ENCODE measurements at places on chromosomes 2 and 18.

- no peak for DNase-seq
Observed at GRCh38 chr2:228763379-228763981, 507.6 kb downstream of the PID1 start.

DNA sequence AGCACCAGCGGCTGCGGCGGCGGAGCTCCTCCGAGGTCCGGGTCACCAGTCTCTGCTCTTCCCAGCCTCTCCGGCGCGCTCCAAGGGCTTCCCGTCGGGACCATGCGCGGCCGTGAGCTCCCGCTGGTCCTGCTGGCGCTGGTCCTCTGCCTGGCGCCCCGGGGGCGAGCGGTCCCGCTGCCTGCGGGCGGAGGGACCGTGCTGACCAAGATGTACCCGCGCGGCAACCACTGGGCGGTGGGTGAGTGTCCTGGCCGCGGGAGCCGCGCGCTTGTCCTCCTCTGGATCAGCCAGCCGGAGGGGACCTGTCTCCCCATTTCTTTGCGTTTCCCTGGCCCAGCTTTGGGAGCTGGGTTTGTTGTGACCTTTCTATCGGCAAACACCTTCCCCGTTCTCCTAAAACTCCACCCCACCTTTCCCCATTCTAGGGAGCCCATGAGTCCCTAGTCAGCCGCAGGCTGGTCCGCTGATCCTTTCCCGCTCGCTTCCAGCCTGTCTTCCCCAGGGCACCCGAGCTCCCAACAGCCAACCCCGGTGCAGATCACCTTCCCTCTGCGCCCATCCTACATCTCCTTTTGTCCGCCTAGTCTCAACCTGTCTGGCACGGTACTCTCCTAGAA, 316 bp downstream of the GRP start:
- DNase-seq, result no peak

- no peak for DNase-seq
Observed at GRCh38 chr2:143802242-143802641, 673.0 kb downstream of the ARHGAP15 start.

DNA sequence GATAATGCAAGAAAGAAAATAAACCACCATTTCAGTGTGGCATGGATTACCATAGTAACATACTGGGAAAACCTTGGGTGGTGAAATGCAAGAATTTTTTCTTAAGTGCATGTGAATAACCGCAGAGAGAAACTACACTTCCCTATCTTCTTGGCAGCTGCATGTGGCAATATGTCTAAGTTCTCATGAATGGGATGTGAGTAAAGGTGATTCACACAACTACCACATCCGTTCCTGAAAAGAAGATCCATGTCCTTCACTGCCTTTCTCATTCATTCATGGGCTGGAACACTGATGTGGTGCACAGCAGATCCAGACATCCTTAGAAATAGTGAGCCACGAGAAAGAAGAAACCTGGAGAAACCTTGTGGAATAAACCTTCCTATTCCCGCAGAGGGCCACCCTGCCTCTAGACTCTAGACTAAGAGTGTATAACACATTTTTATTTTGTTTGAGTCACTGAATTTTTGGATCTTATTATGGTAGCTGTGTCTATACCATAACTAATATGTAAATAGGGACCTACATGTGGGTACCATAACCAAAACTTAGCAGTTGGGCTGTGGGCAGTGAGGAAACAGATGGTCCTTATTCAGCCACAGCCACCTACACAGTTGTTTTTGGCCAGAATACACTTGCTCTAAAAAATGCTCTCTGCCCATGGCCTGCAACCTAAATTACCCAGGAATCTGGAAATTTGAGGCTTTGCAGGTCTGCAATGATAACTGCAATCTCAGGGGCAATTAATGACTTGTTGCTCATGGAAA, 573.3 kb downstream of the LRP1B start:
- no peak for DNase-seq

DNA sequence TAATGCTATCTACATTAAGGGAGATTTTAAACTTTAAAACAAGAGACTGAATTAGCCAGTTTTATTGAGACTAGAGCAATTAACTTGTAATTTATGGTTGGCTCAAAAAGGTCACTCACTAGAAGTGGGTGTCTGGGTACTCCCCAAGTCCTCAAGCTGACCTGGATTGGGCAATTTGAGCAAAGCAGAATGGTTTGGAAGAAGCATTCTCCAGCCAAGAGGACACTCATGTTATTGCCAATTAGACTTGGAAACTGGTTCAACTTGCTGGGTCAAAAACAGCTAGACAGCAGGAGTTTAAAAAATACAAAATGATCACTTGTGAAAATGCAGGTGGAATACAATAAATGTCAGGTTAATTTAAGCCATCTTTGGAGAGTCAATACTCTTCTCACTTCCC, 29.5 kb upstream of the MYO1B start:
- no peak for DNase-seq

DNA sequence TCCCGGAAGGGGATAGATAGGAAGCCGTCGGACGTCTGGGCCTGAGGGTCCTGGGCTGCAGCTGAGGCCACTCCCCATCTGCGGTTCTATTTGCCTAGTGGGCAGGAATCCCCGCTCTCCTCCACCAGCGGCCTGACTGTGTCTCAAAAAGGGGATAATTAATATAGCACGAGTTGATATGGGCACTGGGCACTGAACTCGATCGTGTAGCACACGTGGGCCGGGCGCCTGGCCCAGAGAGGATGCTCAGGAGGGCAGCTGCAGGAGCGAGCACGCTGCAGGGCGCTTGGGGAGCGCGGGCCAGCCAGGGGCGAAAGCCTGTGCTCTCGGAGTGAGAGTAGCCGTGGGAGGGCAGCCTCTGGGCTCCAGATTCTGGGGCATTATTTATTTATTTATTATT, 8.8 kb upstream of the GBX2 start:
- DNase-seq, result no peak

GRCh38 chr2:39981883-39982311, 202.8 kb upstream of the THUMPD2 start:
- no peak for DNase-seq

GRCh38 chr2:108605947-108606346, 71.7 kb downstream of the LIMS1 start:
- DNase-seq, result no peak

- DNase-seq, result no peak
Observed at GRCh38 chr2:239726631-239727181, 298.4 kb downstream of the NDUFA10 start.

GRCh38 chr2:118013221-118013723, 598 bp downstream of the CCDC93 start:
- DNase-seq, result peak; percentile 65

- peak; percentile 94 for DNase-seq
Observed at GRCh38 chr18:48007955-48008701, 77.7 kb upstream of the SMAD2 start.

GRCh38 chr18:73959352-73959751, 188.3 kb downstream of the FBXO15 start:
- no peak for DNase-seq

GRCh38 chr2:222270396-222270795, 28.4 kb downstream of the PAX3 start:
- DNase-seq, result no peak

DNA sequence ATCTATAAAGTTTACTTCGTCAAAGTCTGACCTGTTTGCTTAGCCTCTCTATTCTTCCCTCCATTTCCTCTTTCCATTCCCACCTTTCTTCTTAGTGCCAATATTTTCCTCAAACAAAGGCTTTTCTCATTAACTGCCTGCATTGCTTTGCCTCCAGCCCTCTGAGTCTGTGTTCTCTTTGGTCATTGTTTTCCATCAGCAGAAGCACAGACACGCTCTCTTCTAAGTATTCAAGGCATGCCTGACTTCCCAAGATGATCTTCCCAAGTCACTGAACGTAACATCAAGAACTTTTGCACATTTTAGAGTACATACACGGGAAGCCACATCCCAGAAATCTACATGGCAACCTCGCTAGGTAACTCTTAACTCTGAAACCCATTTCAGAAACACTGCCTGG, 32.6 kb upstream of the ANXA4 start:
- no peak for DNase-seq

DNA sequence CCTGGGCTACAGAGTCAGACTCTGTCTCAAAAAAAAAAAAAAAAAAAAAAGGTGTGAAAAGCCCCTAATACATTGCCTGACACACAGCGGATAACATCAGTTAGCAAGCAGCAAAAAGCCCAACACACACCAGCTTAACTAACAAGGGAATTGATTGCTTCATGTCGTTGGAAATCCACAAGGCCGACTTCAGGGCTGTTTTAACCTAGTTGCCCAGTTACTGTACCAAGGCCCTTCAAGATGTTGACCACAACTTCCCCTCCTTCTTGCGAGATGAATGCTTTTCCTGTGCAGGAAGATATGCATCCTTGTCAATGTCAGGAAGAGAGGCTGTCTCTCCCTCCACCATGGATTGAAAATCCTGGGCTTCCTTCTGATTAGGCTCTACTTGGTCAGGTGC, 202.9 kb downstream of the MIB1 start:
- no peak for DNase-seq

DNA sequence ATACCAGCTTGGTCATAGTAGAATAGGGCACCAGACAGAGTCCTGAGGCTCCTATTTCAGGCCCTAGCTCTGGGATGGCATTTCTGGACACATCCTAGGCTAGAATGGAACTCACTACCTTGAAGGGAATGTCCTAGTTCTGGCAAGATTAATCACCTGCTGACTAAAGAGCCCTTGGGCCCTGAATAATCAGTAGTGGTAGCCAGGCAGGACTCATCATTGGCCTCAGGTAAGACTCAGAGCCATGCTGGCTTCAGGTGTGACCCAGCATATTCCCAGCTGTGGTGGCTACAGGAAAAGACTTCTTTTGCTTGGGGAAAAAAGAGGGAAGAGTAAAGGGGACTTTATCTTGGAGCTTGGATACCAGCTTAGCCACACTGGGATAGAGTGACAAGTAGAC, 131.0 kb upstream of the SRD5A2 start:
- no peak for DNase-seq

DNA sequence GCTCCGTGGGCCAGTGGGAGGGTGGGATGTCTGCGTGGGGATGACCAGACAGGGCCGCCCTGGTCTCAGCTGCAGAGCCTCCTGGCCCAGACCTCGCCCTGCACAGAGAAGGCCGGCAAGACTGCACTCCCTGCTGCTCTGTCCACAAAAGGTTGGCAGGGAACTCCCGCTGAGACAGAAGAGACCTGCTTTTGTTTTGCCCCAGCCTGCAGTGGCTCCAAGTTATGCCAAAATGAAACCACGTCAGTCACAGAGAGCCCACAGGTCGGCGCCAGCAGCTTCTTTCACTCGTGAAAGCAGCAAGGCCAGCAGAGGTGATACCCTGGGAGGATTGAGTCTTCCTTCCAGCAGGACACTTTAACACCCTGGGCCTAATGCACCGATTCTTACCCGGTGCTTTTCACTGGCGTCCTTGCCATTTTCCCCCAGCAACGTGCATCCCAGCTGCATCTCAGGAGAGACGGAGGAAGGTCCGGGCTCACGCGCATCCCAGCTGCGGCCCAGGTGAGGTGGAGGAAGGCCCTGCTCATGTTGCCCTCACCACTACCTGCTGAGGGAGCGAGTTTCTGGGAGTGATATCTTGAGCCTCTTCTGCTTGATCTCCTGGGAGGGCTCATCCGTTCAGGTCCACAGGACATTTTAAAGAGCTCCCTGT, 22.1 kb upstream of the CTDP1 start:
- DNase-seq, result no peak

GRCh38 chr2:7845332-7845731, 836.5 kb upstream of the ID2 start:
- no peak for DNase-seq

DNA sequence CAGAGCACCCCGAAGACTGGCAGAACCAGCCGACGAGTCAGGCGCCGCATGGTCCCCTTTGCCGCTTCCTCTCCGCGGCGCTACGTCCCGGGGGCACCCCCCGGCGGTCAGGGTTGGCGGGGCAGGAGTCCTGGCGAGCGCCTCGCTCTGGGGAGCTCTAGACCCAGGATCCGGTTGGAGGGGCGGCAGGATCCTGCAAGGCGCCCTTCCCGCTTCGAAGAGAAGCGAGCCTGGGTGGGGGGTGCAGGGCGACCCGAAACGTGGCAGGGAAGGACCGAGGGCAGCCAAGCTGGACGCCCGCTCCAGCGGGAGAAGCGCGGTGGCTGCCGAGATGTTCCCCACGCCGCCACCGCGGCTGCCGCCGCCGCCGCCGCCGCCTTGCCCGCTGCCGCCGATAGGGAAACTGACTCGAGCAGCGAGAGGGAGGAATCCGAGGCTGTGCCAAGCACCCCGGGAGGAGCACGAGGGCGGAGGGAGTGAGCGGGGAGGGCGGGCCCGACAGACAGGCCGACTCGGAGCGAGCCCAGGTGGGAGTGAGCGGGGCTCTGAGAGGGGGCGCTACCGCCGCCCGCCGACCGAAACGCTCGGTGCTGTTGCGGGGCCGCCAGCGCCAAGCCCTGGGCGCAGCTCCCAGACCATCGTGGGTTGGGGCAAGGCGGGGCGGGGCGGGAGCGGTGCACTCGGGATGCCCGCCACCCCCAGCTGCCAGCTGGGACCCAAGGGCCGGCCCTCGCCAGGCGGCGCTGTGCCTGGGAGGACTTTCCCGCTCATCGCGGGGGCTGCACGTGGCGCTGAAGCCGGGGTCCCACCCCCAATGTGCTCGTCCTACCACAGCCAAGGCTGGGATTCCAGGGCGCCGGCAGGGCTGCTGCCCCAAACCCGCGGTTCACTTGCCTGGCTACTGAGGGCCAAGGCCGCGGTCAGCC, at the start of gene GALNT14:
GALNT14 (minus strand) TSS at position 404 of the 926 bp plus-strand sequence; CDS start at position 50, 354 bp downstream.
- DNase-seq, result no peak

DNA sequence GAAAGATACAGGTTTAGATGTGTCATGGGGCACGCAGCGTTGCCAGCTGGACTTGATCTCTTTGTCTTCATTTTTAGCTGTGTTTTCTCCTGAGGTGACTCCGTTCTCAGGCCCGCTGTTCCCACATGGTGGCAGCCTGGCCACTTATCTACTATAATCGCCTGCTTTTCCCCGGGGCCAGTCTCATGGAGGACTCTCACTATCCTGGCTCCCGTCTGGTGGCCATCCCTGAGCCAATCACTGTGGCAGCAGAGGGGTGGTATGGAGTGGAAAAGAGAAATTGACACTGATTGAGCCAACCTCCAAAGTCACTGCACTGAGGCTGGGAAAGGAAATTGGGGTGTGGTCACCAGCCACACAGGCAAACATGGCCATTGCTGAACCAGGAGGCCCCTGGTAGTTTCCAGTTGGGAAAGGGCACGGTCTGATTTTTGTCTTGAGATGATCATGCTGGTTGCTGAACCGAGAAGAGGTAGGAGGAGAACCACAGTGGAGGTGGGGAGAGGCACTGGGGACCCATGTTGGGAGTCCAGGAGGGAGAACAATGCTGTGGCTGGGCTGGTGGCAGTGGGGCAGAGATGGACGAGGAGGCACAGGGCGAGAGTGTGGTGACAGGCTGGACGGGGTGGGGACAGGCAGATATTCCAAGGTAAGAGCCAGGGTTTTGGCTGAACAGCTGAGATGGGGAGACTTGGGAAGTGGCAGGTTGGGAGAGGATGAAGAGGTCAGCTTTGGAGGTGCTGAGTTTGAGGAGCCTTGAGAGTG, 45.6 kb downstream of the KCNIP3 start:
- DNase-seq, result no peak

DNA sequence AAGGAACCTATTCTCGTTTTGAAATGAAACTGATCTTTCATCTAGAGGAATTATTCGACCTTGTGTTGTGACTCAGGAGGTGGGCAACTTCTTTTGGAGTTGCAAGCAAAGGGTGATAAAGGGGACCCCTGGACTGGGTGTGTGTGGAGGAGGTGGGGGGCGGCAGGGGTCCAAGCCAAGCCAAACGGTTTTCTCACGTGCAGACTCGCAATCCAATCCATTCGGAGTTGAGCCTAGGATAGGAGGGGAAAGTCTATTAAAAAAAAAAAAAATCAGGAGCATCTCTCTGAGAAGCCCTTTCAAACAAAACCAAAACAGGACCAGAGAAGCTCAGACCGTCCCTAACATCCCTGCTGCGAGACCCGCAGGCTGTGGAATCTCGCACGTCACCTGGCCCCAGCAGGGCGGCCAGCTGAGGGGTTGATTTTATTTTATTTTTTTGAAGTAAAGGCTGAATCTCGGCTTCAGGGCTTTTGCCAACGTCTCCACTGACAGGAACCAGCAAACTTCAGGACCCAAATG, 3.7 kb upstream of the ZEB2 start:
- DNase-seq, result peak; percentile 40

Data from K562 (cell line).